ENCODE measurements at places on chromosomes 6 and 20. TPM values are rescaled to one million over a fixed set of nuclear protein-coding genes. Genes with fewer than 3 reads are reported as not detected.

- DNase-seq: no peak
Observed at GRCh38 chr6:79862126-79862525, 85.2 kb downstream of the ELOVL4 start.

- DNase-seq: peak; percentile 45
Observed at GRCh38 chr20:4702562-4703280, 19.0 kb upstream of the PRND start.

- no peak for DNase-seq
Observed at GRCh38 chr6:14121936-14122344, 4.4 kb downstream of the CD83 start.

- DNase-seq: no peak
Observed at GRCh38 chr20:25632940-25633790, 9.4 kb upstream of the NANP start.

DNA sequence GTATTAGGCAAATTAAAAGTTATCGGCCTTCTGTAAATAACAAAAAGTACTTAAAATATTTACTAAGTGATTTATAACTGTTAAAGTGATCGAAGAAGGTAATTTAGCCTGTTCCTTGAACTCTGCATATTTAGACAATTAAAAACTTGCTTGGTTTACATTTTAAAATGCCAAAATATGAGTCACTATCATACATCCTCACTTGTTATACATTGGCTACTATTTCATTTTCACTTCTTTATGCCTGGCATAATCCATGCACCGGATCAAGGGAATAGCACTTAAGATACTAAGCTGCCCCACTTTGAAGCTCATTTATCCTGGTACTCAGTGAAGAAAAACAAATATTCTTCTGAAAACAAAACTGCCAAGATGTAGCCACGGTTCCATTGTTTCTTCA lies 344.6 kb downstream of the UBE3D start:
- DNase-seq: no peak

DNA sequence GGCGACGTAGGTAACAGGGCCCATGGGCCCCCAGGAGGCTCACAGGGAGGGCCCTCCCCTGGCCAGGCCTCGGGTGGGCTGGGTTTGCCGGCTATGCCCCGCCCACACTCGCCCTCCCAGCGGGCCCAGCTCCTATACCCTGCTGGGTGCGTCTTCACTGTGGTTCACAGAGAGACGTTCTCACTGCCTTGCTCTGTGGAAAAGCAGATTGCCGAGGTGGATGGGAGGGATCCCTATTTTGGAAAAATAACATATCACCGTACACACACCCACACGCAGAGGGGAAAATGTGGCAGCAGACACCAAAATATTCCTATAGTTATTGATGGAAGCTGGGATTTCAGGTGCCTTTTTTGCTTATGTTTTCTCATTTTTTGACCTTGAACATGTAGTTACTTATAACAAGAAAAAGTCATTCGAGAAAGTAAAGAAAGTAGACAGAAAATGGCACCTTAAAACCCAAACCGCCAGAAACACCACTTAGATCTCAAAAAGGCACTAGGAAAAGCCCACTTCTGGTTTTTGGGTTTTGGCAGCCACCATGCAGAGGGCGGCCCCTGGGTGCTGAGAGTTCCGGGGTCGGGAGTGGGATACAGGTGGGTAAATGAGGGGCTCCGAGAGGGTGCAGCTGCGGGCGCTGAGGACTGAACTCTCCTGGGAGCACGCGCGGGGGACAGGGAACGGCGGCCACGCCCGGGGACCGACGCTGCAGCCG lies 49.4 kb downstream of the TMEM242 start:
- peak; percentile 87 for DNase-seq

Gene GNMT
- total RNA-seq: 1.4 TPM

Gene BHLHE23
- not detected for total RNA-seq

Gene HSPA1L
- 1.3 TPM for total RNA-seq

Gene LIN28B
- total RNA-seq: not detected

Gene MMUT
- 16.9 TPM for total RNA-seq
